ENCODE measurements at places on chromosomes 2 and 18.

DNA sequence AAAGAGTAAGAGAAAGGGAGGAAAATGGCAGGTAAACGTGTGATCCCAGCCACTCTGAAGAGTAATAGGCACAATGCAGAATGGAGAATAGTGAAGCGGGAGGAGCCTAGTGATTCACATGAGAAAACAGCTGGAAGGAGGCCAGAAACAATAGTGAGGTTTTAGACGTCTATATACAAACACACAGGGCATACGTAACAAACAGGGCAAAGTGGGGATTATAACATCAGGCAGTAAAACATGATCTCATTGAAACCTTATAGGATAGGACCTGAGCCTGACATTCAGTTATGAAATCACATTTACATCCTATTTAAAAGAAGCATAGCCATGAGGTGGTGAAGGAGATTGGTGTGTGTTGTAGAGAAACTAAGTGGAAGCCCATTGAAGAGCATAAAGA lies 33.0 kb upstream of the GATA6 start:
- DNase-seq: peak; percentile 16

DNA sequence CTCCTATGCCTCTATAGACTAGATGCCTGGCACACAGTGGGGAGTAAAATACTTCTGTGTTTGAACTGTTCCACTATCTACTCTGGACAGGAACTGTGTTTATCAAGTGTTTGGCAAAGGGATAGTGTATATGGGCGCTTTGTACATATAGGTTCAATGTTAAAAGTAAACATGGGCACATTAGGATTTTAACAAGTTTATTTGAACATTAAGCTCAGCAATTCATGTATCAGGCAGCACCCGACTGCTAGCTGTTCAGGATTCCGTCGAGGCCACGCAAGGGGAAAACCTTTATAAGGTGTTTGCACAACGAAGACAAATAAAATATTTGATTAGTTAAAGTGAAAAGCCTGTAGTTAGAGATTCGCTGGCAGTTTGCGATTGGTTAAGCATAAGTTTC lies 43.4 kb upstream of the ROCK2 start:
- no peak for DNase-seq

GRCh38 chr2:165645930-165646831 lies 147.9 kb downstream of the GALNT3 start:
- DNase-seq: no peak

DNA sequence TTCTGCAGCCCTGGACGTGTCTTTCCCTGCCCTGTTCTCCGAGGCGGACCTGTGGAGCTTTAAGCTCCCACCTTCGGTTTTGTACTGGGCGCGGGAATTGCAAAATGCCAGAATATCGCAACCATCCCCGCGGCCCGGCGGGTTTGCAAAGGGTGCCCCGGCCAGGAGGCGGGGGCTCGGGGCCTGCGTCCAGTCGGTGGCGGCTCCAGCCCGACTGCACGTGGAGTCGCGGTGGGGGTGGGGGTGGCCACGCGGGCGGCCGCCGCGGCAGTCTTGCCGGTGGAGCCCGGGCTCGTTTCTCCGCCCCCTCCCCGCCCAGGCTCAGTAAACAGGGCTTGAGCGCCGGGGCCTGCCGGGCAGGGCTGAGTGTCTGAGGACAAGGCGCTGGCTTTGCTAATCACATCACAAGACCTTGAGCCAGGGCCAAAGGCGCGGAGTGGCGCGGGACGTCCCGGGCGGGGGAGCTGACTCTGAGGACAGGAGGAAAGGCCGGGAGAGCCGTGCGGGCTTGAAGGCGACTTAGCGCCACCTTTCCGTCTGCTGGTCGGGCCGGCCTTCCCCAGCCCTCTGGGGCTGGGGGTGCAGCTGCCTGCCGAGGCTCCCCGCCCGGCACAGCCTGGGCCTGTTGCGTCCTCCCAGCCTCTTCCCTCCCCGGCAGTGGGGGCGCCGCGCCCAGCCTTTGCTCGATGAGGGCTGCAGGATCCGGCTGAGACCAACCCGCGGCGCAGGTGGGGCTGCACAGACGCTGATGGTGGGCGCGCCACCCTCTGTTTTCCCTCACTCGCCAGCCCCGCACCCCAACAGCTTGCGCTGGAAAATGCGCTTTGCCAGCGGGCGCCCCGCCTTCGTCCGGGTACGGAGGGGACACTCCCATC lies 786 bp upstream of the ZFP36L2 start:
- DNase-seq: peak; percentile 76

- peak; percentile 96 for DNase-seq
Measured at GRCh38 chr2:65377556-65378192, 54.7 kb downstream of the SPRED2 start.

DNA sequence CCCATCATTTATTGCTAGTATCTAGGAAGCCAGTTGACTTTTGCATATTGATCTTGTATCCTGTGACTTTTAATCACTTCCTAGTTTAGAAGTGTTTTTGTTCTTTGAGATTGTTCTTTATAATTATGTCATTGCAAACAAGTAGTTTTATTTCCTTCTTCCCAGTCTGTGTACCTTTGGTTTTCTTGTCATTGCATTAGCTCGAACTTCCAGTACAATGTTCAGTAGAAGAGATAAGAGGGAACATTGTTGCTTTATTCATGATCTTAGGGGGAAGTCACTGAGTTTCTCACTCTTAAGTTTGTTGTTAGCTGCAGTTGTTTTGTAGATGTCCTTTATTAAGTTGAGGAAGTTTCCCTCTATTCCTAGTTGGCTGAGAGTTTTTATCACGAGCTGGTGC lies 61.0 kb downstream of the TRAPPC12 start:
- DNase-seq: no peak

DNA sequence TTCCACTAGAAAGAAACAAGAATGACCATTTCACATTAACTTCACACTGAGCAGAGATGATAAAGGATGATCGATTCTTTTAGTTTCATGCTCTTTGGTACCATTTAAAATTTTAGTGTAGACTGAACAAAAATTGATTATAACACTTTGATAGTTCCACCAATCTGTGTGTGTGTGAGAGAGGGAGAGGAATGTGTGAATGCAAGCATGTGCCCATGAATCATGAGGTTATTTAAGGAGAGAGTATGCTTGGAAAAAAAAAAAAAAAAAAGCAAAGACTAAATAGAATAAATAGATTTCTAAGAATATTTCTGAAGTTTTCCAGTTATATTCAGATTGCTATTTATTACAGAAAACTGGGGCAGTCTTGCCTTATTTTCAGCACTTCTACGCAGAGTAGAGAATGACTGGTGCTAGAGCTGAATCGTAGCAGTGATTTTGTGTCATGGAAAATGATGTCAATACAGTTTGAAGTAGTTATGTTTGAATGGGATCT lies 900.8 kb downstream of the SLC4A3 start:
- no peak for DNase-seq

GRCh38 chr2:150729495-150729955 lies 242.1 kb upstream of the RND3 start:
- no peak for DNase-seq

Measured in HT1080 (cell line).